Natural killer cell (primary cell): ENCODE measurements at places on chromosomes 1 and 21.

DNA sequence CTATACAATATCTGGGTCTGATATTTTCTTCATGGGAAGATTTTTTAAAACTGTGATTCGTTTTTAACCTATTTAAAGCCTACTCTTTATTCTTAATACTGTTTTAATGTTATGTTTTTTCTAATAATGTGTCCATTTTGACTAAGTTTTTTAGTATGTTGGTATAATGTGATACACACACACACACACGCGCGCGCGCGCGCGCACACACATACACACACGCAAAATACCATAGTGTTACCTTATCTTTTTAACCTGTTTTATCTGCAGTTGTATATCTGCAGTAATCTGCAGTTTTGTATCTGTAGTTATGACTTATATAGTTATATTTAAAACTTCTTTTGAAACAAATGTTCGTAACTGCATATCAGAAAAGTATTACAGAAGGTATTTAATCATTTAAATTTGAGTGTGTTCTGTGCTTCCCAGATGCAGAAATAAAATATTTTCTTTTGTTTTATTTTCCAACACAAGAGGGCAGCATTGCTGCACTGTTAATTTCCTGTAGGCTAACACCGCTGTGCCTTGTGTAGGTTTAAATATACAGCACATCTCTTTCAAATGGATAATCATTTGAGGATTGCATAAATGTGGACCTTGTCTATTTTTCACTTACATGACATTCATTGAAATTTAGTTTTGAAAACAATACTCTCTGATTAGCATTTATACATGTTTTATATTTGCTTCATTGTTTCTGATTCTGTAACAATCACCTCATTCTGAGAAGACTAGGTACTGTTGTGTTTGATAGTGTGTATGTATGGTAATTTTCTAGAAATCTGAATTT, 166.1 kb downstream of the PDE4B start:
- DNase-seq, result peak; percentile 76

DNA sequence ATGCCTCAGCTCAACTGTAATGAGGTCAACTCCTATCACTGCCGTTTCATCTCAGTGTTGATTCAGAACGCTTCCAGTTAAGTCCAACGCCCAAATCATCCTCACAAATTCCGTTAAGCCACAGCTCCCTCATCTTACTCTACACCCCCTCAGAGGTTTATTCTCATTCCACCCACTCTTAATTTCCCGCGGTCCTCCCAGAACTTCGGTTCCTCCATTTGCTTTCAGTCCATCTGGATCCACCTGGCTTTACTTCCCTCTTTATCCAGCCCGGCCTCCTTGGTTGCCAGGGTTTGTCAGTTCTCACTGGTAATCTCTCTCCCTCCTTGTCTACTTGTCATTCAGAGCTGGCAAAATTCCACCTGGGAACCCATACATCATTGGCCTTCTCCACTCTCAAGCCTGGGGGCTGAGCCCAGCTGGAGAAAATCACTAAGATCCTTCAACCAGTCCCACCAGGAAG, 51.3 kb upstream of the RUNX1 start:
- DNase-seq, result no peak

DNA sequence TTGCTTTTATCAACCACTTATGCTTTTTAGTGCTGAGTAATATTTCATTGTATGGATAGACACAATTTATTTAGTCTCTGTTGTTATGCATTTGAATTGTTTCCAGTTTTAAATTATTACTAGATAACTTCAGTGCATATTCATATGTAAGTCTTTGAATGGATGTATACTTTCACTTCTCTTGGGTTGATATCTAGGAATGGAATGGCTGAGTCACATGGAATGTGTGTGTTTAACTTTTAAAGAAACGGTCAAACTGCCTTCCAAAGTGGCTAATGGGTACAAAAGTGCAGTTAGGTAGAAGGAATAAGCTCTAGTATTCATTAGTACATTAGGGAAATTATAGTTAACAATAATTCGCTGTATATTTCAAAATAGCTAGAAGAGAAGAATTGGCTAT, 82.4 kb downstream of the NPHS2 start:
- DNase-seq, result no peak

GRCh38 chr21:35840197-35840799, 220.0 kb downstream of the SETD4 start:
- DNase-seq, result peak; percentile 20

DNA sequence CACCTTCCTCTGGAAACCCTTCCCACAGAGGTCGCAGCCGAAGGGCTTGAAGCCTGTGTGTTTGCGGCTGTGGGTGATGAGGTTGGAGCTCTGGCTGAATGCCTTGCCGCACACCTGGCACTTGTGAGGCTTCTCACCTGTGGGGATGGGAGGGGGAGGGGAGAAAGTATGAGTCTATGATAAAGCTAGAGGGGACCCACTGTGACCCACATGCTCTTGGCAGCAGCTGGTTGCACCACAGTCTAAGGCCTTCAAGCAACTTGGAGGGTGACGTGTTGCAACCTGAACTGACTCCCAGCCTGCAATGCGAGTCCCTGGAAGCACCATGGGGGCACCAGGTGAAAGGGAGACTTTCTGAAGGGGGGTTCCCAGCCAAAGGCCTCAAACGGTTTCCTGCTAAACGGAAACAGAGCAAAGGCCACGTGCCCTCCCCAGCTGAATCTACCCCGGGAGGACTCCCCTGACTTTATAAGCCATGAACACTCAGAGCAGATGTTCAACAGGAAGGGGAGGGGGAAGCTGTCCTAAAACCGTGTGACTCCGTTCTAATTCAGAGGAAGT, 10.6 kb downstream of the GFI1 start:
- DNase-seq, result no peak

GRCh38 chr1:85630493-85630892, 49.9 kb downstream of the CCN1 start:
- no peak for DNase-seq

DNA sequence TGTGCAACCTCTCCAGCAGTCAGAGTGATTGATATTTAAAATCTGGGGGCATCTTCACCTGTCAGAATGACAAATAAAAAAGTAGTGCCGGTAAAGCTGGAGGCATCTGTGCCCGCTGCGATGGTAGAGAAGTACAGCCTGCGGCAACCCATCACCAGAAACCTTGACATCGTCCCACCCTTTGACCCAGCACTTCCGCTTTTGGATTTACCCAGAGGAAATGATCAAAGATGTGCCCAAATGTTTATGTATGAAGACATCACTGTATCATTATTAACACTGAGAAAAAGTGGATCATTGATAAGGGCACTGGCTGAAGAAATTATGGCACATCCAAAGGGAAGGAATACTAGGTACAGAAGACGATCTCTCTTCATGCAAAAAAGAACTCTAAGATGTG, 96.0 kb downstream of the PGBD5 start:
- DNase-seq, result no peak
